ENCODE measurements at places on chromosomes 4 and X.
A peak's percentile ranks its signal among the peaks of the same experiment; 100 is the strongest.

- DNase-seq, result no peak
These were observed 65.6 kb upstream of the PGM2 start for GRCh38 chr4:37760840-37761239.

DNA sequence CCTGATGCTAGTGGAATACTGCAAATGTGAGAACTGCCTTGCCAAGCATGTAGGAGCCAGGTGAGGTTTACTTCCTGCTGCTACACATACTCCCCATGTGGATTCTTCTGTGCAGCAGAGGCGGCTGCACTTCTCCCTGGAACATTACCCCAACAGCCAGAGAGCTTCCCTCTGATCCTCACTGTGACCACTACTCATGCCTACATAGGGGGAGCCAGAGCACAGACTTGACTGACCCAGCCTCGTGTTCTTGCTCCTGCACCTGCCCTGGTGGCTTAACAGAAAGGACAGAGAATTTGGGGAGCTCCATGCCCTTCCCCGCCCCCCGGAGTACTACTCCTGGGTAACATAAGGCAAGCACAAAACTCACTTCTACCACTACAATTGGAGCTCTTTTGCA, 38.4 kb downstream of the UGT2A2 start:
- no peak for DNase-seq

DNA sequence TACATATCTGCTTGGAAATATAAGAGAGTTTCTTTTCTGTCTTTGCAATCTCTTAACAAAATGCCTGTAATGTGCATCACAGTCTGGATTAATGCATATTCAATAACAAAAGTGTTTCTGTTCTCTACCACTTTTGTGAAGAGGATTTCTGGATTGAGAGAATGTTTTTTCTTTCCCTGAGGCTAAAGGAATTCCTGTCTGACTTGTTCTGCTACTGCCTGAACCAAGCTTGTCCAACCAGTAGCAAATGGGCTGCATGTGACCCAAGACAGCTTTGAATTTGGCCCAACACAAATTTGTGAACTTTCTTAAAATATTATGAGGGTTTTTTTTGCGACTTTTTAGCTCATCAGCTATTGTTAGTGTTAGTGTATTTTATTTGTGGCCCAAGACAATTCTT, 1133.9 kb downstream of the SH3BGRL start:
- no peak for DNase-seq

- peak; percentile 47 for DNase-seq
These were observed 482 bp downstream of the RNF4 start for GRCh38 chr4:2469192-2469984.

DNA sequence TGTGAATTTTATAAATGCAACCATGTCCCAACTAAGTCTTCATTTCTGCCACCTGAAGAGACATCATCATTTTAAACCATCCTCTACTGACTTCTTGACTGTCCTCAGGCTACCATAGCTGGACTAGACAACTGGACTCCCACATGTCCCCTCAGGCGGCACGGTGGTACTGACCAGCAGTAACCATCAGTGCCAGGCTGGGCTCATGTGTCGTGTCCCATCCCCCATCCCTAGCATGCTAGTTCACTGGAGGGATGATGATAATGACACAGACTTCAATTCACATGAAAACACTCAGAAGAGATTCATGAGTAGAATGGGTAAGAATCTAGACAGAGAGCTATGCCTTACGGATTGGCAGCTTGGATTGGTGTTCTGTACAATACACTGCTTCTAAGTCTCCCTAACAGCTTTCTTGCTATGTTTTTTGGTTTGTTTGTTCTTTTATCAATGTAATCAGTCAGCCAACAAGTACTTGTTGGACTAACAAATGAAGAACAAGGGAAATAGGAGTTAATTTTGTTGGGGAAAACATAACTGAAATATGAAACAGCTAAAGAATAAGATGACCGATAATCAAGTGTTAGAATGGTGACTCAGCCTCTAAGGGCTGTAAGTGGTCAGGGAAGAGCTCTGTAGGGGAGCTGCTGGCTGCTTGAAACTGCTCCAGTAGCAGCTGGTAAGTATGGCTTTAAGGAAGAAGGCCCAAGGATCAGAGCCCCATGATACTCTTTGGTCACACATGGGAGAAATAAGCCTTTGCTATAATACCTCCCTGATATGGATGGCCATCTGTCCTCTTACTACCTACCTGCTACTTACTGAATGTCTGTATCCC, 10.3 kb downstream of the ZDHHC9 start:
- no peak for DNase-seq

All from stimulated activated CD8-positive, alpha-beta memory T cell treated with anti-CD3 and anti-CD28 coated beads, Interleukin-15, amount 100 ng/mL, for 24 hours (primary cell).